Aorta (tissue), 5 donors: ENCODE measurements at places on chromosomes 6 and 20.

GRCh38 chr6:166904101-166904746, 52.1 kb downstream of the RNASET2 start:
- no peak for DNase-seq

DNA sequence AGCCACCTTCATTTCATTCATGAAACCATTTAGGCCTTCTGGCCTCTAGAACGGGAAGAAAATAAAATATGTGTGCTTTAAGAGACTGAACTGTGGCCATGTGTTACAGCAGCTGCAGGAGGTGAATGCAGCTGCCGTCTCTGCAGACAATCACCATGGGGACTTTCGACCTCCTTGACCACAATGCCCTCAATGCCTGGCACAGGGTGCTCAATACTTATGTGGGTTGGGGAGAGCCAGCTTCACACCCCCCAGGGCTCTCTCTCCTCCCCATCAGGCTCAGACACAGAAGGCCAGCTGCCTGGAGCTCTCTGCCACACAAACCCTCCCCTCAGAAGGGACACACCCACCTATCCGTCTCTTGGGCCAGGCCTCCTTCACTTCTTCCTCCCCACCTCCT, 43.5 kb downstream of the ANKRD60 start:
- no peak for DNase-seq

GRCh38 chr6:89254569-89254968, 37.4 kb upstream of the GABRR1 start:
- DNase-seq = no peak

DNA sequence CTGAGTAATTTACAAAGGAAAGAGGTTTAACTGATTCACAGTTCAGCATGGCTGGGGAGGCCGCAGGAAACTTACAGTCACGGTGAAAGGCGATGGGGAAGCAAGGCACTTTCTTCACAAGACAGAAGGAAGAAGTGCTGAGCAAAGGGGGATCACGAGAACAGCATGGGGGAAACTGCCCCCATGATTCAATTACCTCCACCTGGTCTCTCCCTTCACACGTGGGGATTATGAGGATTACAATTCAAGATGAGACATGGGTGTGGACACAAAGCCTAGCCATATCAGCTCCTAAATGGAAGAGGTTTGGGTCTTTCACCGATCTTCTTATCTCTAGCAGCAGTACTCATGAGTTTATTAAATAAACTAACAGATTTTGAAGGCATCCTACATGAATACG, 152.9 kb upstream of the RUNX2 start:
- no peak for DNase-seq

DNA sequence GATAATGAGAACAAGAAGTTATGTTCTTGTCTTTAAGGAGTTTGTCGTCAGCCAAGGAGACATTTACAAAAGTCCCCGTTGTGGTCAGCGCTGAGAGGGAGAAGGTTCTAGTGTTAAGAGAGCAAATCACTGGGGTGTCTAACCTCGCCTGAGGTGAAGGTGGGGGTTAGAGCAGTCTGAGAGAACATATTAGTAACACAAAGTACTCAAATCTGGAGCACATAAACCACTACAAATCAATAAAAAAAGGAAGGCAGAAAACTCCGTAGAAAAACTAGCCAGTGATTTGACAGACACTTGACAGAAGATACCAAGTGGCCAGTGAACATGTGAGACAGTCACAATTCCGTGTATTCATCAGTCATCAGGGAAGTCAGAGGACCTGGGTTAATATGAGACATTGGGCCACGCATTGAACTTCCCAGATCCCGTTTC, 45.4 kb downstream of the CDS2 start:
- no peak for DNase-seq

DNA sequence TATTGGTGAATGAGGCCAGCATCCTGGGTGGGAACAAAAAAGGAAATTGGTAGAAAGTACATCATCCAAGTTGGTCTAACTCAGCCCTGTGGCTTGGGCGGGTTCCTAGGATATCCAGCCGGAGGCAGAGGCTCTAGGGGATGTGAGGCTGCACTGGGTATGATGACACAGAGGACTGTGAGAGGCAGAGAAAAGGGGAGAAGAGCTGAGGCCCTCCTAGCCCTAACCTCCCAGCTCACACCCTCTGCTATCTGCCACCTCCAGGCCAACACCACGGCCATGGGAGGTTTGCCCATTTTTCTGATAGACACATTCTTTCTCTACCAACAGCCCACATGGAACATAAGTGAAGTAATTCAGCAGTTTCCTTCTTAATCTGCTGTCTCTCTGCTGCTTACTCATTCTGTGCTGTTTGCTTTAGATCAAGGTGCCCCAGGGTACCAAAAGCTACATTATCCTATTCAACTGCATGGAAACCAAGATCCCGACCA, 284.4 kb downstream of the ESR1 start:
- DNase-seq = no peak

DNA sequence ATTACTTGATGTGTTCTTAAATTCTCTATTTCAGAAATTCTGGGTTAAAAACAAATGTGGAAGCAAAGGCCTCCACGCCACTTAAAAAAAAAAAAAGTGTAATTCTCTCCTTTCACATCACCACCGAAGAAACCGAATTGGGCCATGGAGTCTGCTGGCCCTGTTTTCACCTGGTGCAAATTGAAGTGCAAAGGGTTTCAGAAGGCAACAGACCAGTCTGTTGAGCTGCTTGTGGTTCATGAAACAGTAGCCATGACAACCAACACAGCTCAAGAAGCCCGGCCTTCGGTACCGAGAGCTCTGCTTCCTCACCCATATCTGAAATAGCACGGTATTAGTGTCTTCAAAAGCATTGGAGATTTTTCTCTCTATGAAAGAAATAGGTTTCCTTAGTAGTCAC, 63.1 kb downstream of the GMPR start:
- DNase-seq = no peak
